ENCODE measurements at places on chromosomes 2 and 18.

DNA sequence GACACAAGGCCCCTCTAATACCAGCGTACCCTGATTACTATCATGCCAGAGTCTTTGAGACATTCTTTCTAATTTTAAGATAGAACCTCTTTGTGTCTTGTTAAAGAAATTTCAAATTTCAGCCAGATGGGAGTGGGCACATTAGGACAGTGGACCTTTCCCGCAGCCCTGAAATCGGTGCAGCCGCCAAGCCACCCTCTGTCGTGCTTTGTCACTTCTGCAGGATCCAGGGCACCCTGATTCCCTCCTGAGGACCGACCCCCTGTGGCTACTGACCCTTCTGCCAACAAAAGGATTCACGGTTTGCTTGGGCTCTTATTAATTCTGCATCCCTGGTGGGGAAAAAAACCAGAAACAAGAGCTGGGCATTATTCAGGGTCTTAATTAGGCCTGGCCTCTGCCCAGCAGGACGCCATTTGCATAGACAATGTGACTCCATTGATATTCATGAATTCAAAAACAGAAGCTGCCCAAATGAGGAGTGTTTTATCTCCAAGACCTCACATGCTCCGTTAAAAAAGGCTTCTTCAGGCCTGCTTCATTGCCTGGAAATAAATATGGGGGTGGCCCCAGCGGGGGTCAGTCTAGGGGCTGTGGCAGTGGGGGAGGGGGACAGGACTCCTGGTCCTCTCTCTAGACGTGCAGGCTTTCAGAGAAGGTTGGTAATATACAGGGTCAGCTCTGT lies 116.9 kb downstream of the ALPK2 start:
- DNase-seq: no peak

DNA sequence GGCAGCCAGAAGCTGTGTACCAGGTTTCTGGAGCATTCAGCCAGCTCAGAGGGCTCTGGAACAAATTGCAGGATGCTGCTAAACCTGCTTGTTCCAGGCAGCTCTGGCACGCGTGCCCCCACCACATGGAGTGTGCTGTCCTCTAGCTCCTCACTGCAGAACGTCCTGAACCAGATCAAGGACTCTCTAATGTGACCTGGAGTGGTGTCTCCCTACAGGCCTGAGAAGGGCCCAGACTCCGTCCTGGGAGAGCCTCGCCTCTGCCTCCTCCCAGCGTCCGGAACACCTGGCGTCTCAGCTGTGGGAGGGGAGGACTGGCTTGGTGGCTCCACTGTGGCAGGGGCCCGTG lies 115.6 kb upstream of the GPC1 start:
- DNase-seq: no peak

GRCh38 chr2:237306787-237307170 lies 107.2 kb downstream of the COL6A3 start:
- DNase-seq: no peak

GRCh38 chr2:68151037-68151436 lies 6.7 kb upstream of the PNO1 start:
- DNase-seq: no peak

DNA sequence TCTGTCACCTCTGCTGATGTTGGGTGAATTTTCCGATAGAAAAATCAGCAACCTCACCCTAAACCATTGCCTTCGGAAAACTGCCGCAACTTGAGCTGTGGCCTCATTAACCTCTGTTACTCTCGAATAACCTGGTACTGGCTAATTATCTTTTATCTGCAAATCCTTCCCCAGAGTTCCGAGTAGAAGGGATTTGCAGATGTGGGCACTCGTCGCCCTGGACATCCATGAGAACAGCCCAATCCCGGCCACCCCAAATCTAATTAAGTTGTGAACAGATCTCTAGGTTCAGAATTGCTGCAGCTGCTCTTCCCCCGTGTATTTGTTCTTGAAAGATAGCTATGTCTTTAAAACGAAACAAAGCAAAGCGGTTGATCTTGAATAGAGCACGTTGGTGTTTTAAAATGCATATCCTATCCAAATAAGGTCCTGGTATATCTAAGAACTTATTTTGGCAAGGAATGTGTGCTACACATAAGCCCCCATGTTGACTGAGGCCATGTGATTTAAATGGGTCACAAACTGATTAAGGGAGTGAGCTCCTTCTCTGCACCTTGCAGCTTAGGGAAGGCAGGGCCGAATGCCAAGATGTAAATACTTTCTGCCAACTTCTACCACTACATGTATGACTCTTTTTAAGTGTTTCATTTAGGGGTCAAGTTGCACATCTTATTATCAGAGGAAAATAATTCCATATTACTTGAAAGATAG lies 88.2 kb downstream of the MTCL1 start:
- DNase-seq: no peak

Measured in stimulated activated CD8-positive, alpha-beta memory T cell treated with anti-CD3 and anti-CD28 coated beads, Interleukin-2, amount 100 ng/mL, for 1 hour (primary cell).